Stimulated activated naive CD4-positive, alpha-beta T cell treated with Interleukin-2 at 50 U/mL for 16 hours (primary cell): ENCODE measurements at places on chromosomes 7 and 10.

DNA sequence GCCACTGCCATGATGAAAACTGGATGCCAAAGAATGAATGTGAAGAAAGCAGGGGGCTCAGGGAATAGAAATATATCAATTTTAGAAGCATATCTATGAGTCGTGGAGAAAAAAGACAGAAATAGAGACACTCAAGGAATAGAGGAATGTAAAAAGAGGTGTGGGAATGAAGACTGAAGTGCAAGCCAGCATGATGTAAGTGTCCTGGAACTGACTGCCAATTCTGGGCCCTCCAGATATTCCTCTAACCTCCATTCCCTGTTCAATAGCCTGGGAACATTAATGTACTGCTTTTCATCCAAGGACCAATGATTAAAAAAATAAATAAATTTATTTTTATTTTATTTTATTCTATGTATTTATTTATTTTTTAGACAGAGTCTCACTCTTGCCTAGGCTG lies 40.6 kb downstream of the NEBL start:
- DNase-seq, result no peak

DNA sequence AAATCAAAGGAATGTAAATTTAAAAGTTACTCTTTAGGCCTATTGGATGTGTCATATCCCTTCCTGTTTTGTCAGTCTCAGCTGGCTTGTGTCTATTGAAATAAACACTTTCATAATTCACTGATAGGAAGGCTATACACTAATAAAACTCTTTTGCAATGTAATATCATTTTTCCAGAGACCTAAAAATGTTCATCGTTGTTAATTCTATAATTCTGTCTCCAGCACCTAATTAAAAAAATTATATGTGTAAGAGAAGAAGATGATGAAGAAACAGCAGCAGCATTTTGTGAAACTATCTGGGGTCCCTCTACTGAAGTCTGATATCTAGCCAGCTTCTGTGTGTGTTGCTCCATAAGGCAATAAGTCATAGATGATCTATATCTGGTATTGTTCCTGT lies 602.7 kb downstream of the ETV1 start:
- DNase-seq, result no peak

DNA sequence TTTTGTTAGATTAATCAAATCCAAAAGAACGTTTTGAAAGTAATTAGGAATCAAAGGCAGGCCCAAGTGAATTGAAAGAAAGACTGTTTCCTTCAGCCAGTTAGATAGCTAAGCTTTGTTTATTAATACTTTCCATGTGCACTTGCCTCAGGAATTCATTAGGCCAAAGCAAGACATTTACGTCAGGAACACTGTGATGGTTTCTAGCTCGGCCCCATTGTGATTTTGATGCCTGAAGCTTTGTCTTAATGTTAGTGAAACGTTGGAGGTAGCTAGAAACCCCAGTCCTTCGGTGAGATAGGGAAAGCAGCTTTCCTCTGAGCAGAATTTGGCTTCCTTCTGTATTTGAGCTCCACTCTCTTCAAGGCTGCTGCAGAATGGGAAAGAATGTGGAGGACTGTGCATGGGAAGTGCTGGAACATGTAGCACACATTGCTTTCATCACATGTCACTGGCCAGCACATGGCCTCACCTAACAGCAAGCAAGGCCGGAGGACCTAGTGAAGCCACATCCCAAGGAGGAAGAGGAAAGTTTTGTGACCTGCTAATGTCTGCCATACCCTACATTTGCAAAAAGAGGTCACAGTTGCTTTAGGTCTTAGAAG lies 64.1 kb downstream of the PCGF5 start:
- DNase-seq, result no peak

- no peak for DNase-seq
Observed at GRCh38 chr7:81811956-81812865, 42.4 kb upstream of the HGF start.

DNA sequence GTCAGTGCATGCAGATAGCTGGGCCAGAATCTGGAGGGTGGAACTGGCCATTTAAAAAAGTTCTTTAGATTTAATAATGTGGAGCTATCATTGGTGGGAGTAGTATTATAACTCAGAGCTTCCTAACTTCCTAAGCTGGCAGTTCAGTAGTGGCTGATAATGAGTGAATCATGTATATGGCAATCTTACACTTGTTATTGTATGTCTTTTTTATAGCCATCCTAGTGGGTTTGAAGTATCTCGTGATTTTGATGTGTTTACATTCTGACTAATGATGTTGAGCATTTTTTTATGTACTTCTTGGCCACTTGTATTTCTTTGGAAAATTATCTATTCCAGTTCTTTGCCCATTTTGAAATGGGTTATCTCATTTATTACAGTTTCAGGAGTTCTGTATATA lies 15.4 kb downstream of the TFAM start:
- DNase-seq, result no peak

DNA sequence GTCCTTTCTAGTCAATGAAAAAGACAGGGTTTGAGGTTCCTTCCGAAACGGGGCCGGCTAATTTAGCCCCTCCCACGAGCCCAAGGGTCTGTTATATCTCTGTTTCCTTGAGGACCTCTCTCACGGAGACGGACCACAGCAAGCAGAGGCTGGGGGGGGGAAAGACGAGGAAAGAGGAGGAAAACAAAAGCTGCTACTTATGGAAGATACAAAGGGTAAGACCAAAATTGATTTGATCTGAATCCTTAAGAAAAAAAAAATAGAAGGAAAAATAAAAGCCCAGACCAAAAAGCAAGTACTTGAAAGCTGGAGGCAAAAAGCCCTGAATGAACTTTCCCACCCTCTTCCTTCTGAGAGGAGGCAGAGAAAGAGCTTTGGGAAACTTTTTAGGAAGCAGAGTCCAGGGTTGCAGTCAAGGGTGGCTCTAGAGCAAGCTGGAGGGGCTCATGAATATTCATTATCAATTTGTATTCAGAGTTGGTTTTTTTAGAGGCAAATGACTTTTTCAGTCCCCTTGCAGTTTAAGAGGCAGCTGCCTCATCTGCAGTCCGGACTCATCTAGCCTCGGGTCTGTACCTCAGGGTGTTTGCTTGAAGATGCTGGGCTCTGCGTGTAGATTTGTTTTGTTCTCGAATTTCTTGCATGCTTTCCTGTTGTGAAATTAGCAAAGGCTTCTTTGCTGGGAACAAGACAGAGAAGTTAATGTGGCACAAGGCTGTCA lies at the start of gene ENTPD1:
Gene ENTPD1, plus strand, starts transcription at position 123 of the 721 bp plus-strand sequence. Its CDS starts 77 bp downstream, at position 200.
- DNase-seq, result no peak

DNA sequence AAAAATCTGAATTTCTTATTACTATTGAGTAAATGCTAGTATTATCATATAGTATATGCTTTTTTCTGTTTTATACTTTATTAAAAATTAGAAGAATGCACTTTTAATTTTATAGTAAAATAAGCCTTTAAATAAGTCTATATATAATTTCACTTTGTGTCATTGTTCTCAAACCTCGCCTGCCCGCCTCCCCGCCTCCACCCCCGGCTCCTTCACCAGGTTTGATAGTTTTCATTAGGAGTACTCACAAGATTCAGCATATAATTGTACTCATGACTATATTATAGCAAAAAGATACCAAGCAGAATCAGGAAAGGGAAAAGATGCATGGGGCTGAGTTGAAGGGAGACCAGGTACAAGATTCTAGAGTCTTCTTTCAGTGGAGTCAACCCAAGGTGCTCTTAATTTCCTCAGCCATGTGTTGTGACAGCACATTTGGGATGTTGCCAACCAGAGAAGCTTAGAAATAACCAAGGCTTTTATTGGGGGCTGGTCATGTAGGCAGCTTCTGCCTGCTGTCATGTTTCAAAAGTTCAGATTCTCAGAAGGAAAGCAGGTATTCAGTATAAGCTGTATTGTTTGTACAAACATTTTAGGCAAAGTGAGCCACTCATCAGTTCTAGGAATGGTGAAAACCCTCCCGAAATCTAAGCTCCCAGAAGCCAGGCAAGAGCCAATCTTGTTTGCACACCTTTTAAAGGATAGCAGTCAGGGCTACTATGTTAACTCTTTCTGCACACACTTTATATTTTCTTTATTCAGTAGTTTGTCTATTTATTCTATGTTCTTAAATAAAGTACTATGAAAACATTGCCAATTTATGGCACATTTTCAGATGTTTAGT lies 12.3 kb downstream of the NHLRC2 start:
- no peak for DNase-seq

DNA sequence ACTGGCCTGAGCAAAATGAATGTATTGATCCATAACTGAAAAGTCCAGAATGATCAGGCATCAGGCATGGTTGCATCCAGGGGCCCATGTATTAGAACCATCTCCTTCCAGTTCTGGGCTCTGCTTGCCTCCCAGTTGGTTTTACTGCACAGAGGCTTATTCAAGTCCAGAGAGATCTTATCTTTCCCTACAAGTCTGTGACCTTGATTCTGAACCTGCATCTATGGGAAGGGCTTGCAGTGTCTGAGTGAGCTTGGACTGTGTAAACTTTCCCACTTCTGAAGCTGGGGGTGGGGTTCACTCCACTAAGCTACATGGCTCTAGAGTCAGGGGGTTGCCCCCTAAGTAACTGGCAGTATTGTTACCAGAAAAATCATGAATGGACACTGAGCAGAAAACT lies 136.2 kb downstream of the TCF7L2 start:
- no peak for DNase-seq
